ENCODE measurements at places on chromosomes 4 and X.

DNA sequence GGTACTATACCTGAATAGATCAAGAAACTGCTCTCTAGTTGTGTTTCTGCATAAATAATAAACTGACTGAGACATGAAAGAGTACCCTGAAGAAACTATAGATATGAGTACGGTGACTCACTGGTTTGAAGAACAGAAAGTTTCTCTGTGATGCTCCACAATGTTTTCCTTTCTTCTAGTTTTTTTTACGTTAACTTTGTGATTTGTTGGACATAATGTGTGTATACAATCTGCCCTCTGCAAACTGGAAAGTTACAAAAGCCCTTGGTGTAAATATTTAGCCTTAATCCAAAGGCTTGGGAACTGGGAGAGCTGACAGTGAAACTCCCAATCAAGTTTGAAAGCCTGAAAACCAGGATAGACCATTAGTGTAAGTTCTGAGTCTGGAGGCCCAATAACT, 31.6 kb upstream of the PAPSS1 start:
- DNase-seq = no peak

DNA sequence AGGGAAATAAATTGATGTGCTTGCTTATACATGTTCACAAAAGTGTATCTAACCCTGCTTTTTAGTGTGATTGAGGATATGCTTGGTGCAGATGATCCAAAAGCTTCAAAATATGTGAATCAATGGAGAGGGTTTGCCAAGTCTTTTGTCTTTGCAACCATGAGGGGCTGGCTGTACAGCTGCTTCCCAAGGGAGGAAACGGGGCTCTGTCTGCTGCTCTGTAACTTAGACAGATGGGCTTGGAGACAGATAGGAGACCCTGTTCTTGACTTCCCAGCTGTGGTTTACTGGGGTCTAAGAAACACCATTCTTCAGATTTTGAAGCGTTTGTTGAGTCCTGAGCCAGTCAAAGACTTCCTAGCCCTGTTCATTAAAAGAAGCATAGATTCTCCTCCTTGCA, 152.3 kb downstream of the DCLK2 start:
- DNase-seq = no peak

DNA sequence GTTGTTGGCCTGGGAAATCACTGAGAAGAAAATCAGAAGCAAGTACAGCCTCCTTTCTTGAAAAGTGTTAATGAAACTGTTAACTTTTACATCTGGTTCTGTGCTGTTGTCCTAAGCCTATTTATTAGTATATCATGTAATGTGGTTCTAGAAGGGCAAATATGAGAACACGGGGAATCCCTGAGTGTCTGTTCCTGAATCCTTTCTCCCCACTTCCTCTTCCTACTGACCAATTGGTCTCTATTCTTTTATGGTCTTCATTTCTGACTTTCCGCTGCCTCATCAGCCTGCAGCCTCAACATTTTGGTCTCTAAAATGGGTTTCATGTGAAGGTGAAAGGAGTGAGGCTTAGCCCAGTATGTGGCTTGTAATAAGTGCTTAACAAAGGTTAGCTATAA, 159.9 kb upstream of the MAMLD1 start:
- no peak for DNase-seq

DNA sequence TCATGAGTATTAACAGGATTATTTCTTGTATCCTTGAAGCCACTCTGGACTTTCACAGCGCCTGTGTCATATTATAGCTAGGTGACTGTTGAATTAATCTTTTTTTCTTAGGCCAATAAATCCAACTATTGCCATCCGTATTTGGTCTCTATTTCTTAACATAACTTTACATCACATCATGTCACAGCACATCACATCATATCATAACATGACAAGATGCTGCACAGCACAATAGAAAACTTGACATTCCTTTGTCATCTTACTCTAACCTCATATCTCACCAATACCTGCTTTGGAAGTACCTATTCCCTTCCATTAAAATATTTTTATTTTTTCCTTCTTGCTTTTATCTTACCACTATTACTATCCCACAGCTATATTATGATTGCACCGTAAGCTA, 1480.8 kb downstream of the TECRL start:
- no peak for DNase-seq

DNA sequence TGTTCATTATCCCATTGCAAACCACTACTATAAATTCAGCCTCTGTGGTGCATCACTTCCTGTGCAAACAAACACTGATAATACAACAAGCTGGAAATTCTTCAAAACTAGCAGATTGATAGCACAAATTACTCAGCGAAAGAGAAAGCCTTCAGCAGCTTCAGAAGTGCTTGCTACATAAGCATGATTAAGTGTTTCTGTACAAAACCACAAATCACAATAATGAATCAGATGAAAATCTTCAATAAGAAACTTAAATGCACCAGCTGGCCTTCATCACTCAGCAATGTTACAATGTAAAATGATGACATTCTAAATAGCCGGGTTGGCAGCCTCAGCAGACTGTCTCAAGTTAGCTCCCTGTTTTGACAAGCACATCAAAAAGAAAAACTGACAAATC, 262.2 kb downstream of the SPOCK3 start:
- DNase-seq = no peak

DNA sequence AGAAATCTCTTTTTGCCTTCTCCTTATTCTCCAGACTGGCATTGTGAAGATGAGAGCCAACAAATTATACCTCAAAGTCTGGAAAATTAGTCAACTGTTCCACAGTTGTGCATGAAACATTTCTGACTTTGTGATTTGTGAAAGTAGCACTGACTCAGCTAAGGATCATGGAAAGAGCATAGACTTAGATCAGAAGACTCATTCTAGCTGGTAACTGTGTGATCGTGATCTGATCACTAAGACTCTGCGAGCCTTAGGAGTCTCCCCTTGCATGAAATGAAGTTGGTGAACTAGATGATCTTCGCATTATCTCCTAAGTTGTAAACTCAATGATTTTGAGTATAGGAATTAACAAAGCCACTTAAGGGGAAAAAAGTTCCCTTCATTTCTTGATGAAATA, 668.1 kb downstream of the RPA4 start:
- DNase-seq = no peak

- DNase-seq = peak; percentile 80
Measured at GRCh38 chr4:1939664-1940509, 68.7 kb downstream of the NSD2 start.

DNA sequence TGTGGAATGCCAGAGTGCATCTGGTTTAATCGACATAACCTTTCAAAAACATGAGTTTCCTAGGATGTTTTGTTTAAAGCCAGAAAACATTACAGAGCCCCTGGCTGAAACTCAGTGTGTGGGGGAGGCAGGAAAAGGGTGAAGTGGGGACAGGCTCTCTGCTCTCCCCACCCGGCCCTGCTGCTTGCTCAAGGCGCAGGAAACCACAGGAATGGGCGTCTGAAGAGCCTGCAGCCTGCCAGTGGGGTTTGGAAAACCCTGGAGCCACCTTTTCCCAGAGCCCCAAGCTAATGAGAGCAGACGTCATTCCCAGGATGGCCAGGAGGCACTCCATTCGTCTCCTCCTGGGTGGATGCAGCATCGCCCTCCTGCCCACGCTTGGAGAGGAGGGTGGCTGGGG, 240.6 kb downstream of the AFAP1 start:
- DNase-seq = no peak

DNA sequence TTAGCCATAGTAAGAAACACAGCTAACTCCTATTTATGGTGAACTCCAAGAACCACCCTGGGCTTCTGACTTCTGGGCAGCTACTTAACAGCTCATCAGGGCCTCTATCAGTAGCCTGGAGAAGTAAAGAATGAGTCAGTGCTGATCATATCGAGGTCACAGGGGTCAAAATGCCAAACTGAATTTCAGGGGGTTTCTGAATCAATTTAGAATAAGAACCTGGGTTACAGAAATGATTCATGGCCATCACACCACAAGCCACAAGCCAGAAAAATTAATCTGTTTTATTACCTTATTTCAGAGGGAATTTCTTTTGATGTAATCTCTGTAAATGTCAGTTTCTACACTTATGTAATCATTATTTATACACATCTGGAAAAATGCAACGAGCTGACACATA, 64.4 kb downstream of the CHST7 start:
- no peak for DNase-seq

DNA sequence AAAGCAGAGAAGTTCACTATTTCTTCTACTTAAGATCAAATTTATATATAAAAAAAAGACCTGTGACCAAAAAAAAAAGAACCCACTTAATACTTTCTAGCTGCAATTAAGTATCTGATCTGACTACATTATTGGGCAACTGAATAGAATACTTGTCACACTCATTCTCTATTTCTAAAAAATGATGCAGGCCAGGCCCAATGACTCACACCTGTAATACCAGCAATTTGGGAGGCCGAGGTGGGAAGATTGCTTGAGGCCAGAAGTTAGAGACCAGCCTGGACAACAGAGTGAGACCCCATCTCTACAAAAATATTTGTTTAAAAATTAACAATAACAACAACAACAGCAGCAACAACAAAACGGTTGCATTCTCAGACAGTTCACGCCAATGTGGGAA, 108.8 kb upstream of the BMP2K start:
- DNase-seq = no peak

- no peak for DNase-seq
Measured at GRCh38 chr4:19927381-19927780, 324.3 kb upstream of the SLIT2 start.

DNA sequence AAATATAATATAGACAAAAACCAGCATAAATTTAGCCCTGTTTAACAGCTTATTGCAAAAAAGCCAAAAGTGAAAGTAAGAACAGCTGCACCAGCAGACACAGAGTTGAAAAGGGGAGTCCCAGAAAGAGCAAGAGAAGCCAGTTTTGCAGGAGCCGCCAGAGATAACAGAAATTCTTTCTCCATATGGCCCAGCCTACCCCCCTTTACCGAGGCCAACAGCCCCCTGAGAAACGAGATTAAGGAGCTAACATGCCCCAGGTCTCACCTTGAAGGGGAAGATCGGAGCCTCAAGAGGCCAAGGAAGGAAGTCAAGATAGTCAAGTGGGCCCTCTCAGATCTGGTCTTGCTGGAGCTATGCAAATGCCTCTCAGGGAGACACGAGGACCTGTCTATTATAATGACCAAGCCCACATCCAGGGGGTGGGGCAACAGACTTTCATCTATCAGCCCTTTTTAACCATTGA, 4.8 kb downstream of the ACOX3 start:
- DNase-seq = peak; percentile 31

DNA sequence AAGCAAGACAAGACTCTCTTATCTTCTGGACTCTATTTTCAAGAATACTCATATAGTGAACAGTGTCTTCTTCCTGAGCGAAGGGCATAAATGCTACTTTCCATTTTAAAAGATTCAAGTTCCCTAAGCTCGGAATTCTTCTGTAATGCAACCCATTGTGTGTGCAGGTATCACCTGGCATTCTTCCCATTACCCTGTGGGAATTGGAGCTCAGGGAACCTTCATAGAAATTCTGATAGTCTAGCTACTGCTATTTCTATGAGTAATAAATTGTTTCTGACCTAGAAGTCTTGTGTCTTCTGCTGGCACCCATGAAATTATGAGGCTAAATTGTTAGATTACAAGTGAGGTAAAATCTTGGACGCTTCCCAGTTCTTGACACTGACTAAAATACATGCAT, 324.1 kb upstream of the DIPK2B start:
- DNase-seq = no peak

GRCh38 chrX:45145492-45146215, 55.0 kb downstream of the DIPK2B start:
- DNase-seq = no peak

DNA sequence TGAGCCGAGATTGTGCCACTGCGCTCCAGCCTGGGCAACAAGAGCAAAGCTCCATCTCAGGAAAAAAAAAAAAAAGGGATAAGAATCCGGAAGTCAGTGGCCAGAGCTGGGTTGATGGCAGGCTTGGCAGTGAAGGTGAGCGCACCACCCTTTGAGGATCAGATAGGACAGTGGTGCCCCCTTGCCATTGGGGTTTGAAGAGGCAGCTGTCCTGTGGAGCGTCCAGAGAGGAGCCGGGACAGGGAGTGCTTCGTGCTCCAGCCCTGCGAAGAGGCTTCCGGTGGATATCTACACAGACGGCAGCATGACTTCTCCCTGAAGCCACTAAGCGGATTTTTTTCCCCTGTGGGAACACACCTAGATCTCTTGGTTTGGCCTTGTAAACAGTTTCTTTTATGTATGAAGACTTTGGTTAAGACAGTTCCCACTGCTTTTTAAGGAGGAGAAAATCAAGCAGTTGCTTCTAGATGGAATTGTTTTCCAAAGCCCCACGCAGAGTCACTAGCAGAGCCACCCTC, 6.5 kb downstream of the TBC1D14 start:
- no peak for DNase-seq

GRCh38 chrX:133921764-133922389, 63.5 kb downstream of the GPC3 start:
- peak; percentile 79 for DNase-seq

DNA sequence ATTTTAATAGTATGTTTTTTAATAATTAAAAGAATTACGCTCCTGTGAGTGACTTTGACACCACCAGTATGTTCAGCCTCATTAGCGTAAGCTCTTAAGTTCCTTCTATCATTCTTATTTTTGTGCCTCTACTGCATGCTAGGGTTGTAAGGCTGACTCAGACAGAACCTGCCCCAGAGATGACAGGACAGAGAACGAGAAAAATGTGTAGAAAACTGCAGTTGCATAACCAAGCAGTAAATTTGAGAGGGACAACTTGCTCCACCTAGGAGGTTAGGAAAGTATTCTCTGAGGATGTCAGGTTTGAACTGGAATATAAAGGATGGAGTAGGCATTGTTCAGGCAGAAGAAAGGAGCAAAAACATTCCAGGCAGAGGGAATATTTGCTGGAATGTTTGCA, 98.7 kb downstream of the NFKB1 start:
- DNase-seq = no peak

DNA sequence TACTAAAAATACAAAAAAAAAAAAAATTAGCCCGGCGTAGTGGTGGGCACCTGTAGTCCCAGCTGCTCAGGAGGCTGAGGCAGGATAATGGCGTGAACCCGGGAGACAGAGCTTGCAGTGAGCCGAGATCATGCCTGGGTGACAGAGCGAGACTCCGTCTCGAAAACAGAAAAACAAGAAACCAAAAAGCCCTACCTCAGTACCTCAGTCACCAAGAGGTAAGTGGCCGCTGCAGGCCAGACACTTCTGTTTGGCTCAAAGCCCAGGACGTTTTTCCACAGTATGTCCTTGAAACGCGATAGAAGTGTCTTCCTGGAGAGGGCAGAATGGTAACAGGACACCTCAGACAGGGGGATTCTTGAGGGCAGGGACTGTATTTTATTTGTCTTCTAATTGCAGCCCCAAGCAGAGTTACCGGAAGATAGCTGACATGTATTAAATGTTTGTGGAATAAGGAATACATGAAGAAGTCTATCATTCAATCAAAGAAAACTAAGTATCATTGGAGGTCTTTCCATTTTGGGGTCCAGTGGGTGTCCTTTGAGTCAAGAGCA, 63.6 kb downstream of the CLNK start:
- DNase-seq = no peak

- DNase-seq = no peak
Measured at GRCh38 chr4:48270951-48271473, 1.4 kb upstream of the TEC start.
